ENCODE measurements at places on chromosomes 6 and 20.

- no peak for DNase-seq
These were observed 44.8 kb downstream of the MRAP2 start for GRCh38 chr6:84078335-84078734.

GRCh38 chr6:41038205-41038604 is 816 bp downstream of the UNC5CL start:
- DNase-seq = no peak

DNA sequence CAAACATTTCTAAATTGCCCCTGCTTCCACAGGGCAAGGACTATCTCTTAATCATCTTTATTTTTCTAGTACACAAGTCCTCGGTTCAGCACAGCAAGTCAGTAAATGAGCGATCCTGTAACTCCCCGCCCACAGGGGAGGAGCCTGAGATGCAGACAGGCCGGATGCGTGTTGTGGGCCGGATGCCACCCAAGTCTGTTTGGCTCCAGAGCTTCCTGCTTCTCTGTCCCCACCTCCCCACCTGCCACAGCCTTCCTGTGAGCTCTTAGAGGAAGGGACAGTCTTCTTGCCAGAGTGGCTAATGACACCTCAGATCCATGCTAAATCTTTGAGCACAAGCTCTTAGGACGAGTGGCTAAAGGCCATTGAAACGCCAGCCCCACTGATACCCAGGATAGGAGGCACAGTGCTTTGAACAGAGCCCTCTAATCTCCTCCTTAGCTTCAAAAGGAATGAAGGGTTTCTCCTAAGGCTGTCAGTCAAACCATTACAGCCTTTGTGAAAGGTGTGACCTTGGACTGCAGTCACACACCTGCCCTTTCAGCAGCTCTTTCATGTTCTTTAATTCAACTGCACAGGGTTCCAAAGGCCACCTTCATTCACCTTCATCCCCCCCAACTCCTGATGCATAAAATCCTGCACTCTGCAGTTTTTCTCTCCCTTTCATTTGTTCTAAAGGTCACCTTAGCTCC is 264.3 kb downstream of the TFAP2C start:
- DNase-seq = no peak

DNA sequence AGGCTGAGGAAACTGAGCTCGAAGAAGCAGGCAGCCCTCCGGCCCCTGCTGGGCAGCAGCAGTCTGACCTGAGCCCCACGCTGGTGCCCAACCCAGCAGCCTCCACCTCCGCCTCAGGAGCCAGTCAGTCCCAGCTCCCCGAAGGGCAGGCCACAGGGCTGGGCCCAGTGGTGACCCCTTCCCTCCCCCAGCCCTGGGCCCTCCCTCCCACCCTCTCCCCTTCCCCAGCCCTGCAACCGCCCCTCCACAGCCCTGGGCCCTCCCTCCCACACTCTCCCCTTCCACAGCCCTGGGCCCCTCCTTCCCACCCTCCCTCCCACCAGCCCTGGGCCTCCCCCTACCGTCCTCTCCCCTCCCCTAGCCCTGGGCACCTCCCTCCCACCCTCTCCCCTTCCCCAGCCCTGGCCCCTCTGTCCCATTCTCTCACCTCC is 115.0 kb downstream of the TAF4 start:
- DNase-seq = no peak

DNA sequence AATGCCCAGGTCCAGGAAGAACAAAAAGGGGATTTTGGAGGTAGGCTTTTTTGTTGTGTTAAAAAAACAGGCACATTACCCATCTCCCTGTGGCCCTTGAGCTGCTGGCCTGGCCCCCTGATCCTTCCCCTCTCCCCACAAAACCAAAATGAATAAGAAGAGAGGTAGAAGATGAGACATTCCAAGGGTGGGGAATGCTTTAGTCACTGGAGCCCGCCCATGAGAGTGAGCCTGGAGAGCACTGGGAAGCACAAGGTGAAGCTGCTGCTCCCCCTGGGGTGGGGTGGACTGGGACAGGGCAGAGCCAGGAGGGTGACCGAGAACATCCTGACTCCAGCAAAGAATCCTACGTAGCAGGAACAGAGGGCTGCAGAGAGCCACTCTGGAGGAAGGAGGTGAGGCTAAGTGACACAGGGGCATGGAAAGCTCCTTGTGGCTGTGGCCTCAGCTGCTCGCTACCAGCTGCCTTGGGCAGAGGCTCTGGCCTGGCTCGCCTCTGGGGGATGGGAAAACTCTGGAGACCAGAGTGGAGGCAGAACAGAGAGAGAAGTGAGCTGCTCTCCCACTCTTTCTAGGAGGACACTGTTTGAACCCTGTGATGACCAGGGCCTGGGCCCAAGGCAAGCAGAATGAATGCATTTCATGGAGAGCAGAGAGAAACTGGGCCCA is 48.3 kb downstream of the AKAP7 start:
- DNase-seq = no peak

GRCh38 chr6:85975957-85976356 is 333.3 kb upstream of the SYNCRIP start:
- DNase-seq = no peak

DNA sequence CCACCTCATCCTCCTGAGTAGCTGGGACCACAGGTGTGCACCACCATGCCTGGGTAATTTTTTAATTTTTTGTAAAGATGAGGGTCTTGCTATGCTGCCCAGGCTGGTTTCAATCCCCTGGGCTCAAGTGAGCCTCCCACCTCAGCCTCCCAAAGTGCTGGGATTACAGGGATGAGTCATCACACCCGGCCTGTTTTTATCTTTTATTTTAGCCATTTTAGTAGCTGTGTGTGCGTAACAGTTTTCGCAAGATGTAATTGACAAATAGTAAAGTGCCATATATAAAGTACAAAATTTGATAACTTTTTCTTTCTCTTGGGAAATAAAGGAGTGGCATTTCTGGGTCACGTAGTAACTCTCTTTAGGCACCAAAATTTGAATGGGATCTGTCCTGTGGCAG is 21.4 kb downstream of the SNAI1 start:
- DNase-seq = no peak

DNA sequence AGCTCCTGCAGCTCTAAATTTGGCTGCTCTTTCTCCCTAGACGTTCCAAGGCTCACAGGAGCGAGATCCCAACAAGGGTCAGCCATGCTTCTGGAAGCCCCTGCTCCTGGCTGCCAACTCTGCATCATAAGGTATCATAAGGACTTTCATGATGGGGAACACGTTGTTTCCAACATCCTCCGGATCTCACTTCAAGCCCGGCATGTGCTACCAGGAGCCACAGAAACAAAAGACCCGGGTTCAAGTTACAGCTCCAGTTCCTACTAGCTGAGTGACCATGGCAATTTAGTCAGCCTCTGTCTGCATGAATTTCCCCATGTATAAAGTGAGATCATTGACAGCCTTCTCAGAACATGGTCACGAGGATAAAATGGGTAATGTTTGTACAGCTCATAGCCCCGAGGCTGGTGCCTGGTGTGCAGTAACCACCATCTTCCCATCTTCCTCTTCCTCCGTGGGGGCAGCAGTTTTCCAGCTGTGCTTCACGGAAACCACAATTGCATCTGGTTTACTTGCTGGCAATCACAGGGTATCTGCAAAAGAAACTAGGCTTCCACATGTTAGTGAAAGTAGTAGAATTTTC is 209.0 kb upstream of the ECI2 start:
- DNase-seq = no peak

GRCh38 chr6:130933712-130934200 is 106.5 kb downstream of the SMLR1 start:
- DNase-seq = no peak

DNA sequence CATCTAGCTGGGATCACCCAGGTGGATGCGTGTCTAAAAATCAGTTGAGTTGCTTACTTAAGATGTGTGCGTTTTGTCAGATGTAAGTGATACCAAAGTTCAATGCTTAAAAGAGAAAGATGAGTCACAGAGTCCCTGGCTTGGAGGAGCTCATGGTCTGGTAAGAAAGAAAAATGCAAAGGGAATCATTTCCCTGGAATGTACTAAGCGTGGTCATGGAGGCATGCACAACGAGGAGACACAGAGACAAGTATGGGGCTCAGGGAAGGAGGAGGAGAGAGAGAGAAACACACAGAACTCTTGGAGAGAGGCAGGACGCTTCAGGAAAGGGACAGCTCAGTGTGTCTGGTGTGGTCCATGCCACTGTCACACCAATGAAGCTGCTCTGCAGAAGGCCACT is 186.9 kb upstream of the GMDS start:
- no peak for DNase-seq

DNA sequence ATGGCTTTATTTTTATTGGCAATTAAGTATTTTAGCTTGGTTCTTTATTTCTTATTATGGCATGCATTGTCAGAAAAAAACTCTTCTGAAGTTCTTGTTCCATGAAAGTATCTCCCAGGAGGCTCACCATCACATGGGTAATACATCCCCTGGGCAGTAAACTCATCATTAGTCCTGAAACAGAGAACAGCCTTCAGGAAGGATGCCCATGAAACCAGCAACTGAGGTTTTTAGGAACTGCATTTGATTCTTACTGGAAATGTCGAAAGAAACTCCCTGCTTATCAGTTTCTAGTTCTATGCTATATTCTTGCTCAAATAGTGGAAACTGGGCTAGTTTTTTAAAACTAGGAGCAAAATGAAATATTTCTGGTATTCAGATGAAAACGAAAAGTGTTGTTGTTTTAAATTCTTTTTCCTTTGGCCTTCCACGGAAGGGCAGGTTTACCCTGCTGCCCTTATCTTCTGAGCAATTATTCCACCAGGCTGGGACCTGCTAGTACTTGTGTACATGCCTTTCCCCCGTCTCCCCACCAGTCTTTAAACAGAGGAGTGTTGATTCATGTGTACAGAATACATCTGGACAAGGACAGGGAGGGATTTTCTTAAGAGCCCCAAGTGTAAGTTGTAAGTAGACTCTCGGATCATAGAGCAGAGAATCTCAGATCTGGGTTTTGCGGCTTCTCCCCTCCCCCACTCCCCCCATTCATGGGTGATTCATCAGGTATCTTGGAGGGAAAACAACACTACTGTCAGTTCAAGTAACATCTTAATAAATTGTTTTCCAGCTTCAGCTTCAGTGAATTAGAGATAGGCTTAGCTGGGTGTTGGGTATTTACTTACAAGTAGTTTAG is 81.5 kb downstream of the RTN4IP1 start:
- no peak for DNase-seq

DNA sequence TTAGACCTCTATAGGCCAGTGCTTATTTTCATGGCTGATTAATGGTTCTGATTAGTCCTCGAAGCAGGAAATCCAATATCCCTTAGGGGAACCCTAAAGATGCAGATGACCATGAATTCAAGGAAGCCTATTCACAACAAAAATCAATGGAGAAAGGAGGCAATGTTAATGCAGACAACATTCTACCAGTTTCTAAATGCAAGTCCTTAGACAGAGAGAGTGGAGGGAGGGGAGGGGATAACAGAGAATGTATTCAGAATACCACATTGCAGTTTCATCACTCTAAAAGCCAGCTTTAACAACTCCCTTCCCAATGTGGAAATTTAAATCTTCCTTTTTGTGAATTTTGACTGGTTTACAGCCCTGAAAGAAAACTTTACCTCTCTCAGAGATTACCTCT is 87.1 kb upstream of the POU3F2 start:
- no peak for DNase-seq

DNA sequence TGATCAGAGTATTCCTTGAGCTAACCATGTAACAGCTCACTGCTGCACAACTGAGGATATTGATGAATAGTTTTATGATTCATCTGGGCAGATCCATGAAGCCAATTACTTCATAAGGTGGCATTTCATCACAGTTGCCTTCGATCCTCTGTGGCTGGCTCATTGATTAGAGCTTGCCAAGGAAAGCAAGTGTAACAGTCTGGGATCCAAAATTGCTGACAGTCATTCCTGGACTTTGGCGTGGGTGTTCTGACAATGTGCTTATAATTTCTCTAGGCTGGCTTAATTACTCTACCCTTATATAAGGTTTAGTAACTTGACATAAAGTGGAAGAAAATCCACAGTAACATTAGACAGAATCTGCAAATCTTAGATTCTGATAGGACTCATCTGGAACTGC is 551.3 kb upstream of the CDH4 start:
- no peak for DNase-seq

DNA sequence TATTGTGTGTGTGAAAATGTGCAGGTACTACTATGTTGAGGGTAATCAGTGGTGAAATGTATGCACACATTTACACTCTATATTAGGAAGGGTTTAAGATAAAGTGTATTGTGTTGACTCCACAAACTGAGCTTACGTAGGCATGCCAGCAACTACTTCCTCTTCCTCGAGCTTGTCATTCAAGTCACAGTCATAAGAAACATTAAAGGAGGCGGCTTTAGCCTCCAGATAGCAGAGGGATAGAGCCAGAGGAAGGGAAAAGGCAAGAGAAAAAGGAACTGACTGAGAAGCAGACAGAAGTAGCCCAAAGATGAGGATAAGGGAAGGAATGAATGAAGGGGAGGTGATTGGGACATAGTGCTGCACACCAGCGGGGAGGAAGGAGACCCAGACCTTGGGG is 55.2 kb downstream of the SMLR1 start:
- DNase-seq = no peak

GRCh38 chr20:50295762-50296449 is 105.3 kb downstream of the CEBPB start:
- no peak for DNase-seq

DNA sequence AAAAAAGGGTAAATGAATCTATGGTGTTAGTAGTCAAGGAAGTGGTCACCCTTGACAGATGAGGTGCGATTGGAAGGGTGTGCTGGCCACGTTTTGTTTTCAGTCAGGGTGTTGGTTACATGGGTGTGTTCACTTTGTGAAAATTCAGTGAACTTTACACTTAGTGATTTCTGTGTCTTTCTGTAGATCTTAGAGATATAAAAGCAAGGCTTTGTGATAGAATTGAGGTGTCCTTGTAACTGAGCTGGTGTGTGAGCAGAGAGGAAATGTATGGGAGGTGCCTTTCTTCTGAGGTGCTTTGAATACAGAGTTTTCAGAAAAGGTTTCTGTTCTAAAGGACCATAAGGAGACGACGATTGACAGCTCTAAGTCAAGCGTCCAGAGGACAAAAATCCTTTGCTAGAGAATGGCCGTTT is 90.5 kb downstream of the SAMD3 start:
- DNase-seq = no peak

DNA sequence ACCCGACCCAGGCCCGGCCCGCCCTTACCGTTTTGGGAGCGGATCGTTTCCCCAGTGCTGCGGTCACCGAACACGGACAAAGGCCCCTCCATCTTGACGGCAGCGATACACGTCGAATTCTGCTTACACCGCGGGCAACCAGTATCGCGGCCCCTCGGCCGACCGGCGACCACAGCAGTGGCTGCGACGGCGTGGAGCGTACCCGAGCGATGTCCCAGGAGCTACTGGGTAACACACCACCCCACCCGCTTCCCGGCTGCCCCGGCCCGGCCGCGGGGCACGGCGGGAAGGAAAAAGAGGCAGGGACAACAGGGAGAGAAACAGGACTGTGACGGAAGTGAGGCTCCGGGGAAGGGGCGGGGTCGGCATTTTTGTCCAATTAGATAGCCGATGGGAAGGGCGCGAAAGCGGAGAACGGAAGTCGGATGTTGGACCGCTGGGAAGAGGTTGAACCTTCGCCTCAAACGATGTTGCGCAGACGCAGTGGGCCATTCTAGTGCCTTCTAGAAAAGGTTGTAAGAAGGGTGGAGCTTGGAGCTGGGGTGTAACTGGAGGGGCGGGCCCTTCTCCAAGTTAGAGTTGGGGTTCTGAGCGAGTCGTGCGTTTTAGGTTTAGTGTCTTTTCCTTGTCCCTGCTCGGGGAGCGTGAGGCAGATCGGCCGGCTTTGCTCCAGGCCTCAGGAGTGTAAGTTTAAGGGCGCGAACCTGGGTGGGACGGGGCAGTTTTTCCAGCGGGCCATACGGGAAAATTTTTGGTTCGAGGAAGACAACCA is at the start of gene TCP1:
Gene TCP1, minus strand, starts transcription at position 226 of the 772 bp plus-strand sequence. Its CDS starts 134 bp downstream, at position 92.
- peak; percentile 96 for DNase-seq

- DNase-seq = no peak
These were observed 3.9 kb upstream of the ECI2 start for GRCh38 chr6:4139272-4139671.

GRCh38 chr6:161249327-161249726 is 24.5 kb downstream of the AGPAT4 start:
- DNase-seq = no peak

Data from activated naive CD4-positive, alpha-beta T cell (primary cell).